NT2/D1 (cell line): ENCODE measurements at places on chromosomes 2 and 18.

DNA sequence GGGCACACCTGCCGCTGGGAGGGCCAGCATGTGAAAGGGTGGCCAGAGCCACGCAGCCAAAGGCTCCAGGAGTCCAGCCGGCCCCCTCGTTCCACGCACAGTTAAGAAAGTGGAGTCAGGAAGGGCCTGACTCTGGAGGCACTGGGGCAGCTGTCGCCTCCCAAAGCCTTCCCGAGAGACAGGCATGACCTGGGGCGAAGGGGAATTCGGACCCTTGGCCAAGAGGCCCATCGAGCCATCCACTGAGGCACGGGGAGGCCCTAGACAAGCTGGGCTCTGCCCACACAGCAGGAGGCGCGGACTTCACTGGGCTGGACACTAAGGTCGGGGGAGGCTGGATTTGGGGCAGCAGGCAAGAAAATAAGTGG, 38.5 kb upstream of the SNED1 start:
- no peak for DNase-seq

DNA sequence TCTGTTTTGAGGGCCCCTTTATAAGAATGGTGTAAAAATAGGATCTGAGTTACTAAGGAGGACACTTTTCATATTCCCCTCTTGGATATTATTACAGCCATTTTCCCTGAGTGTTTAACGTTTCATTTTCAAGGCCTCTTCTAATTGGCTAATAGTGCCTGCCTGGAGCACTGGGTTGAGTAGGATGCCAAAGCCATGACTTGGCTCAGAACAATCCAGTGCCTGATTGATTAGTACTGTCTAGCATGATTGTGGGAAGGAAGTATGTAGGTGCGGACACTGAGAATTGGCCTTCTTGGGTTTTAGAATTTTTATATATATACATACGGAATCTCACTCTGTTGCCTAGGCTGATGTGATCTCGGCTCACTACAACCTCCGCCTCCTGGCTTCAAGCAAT, 66.1 kb downstream of the NAB1 start:
- DNase-seq = no peak

DNA sequence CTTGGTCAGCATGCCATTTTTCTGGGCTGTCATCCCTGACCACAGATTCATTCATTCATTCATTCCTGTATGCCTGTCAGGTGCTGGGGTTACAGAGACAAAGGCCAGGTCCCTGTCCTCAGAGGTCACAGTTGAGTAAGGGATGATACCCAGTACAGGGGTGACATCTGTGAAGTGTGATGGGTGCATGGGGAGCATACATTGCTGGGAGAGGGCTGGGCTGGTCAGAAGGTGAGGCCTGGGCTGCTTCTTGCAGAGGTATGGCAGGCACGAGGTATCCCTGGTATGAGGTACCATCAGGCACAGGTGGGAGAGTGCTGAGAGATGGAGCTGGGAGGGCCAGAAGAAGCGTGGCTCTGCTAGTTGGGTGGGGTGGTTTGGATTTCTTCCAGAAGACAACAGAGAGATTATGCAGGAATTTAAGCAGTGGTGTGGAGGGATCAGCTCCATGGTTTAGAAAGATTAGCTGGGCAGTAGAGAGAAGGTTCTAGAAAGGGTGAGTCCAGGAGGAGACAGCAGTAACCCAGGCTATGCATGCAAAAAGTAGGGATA, 181.9 kb upstream of the HAAO start:
- DNase-seq = no peak

DNA sequence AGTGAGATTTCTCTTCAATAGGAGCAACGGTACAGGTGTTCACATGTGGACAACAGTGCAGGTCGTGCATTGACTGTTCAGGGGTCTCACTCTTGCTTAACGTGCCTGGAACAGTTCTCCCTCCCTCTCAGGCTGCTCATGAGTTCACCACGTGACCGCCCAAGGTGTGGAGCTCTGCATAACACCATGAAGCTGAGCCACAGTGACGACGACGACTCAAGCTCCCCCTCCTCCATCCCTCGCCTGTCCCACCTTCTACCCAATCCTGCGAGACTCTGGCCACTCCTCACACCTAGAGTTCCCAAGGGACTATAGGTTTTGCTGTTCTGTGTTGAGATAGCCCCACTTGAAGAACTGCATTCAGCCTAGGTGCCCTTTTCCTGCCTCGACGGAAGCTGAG, 42.8 kb downstream of the STK25 start:
- DNase-seq = no peak

- no peak for DNase-seq
Observed at GRCh38 chr2:165251366-165251765, 12.2 kb downstream of the SCN2A start.
